Mammary epithelial cell (primary cell): ENCODE measurements at places on chromosomes 3 and 15.

- DNase-seq: no peak
These were observed 2.2 kb upstream of the FOXB1 start for GRCh38 chr15:60001610-60002527.

GRCh38 chr3:46918202-46918601 lies 40.7 kb downstream of the PTH1R start:
- DNase-seq: no peak

GRCh38 chr3:55630280-55630920 lies 143.3 kb upstream of the WNT5A start:
- no peak for DNase-seq

DNA sequence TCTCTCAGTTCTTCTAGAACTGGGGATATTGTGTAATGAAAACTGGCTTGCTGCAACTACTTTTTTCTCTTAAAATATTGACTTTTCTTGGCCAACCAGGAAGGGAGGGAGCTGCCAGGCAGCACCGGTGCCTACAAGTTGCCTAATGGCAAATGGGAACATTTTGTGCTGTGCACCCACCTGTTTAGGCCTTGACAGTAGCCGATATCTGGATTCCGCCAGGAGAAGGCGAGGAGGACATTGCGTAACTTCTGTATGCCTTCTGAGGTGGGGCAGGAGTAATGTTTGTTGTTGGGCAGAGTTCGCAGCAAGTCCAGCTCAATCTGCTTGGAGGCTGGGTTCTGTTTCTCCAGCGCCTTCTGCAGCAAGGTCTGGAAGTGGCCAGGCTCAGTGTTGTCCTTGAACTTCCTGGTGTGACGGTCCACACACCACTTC lies 64.9 kb downstream of the TBC1D2B start:
- DNase-seq: no peak

- DNase-seq: no peak
These were observed 61.2 kb downstream of the FBLN2 start for GRCh38 chr3:13610006-13610570.

DNA sequence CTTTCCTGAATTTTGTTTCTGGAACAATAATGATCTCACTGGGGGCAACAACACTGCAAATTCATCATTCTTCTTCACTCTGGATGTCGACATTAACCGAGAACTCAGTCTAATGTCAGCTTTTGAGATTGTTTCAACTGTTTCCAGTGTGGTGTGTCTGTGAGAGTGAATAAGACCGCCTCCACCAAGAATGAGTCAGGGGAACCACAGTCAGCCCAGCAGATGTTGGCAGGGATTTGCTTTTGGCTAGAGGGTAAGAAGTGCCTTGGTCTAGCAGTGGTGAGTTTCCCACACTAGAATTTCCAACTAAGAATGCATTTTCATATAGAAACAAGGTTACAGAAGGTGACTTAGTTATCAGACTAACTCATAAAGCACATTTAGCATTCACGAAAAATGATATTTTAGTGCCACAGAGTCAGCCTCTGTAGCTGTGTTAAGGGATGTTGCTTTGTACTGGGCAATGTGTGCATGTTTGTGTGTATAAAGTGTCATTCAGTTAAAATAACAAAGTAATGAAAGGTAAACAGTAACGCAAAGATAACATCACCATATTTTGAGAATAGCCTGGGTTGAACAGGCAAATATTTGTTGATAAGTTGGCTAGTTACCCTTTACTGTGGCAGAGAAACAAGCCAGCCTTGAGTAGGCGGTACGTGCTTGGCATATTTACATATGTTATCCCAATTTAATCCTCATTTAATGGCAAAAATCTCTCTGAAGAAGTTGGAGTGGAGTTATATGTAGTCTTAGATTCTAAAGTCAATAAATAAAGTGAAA lies 33.8 kb downstream of the DRD3 start:
- DNase-seq: peak; percentile 87

- DNase-seq: no peak
These were observed 4.2 kb downstream of the RPL15 start for GRCh38 chr3:23921052-23921511.

GRCh38 chr3:160811237-160811548 lies 55.2 kb downstream of the PPM1L start:
- DNase-seq: no peak

GRCh38 chr15:40941528-40942336 lies 11.5 kb upstream of the CHAC1 start:
- DNase-seq: peak; percentile 65

GRCh38 chr15:39191871-39192291 lies 389.0 kb upstream of the THBS1 start:
- peak; percentile 80 for DNase-seq

GRCh38 chr15:100901702-100902435 lies 17.3 kb upstream of the LRRK1 start:
- DNase-seq: peak; percentile 32

DNA sequence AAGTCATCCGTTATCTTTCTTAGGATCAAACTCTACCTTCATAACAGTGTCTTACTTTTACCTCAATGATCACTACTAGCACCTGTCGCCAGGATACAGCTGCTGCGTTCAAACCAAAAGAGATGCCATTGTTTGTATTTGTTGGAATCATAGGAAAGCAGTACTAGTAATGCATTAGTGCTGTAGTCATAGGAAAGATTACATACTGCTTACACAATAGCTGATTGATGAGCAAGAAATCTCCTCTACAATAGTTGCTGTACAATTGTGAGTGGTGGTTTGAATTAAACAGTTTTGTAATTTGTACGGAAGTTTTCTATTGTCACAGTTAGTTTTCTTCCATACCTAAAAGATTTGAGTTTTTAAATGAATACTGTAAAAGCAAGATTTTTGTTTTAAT lies 21.4 kb downstream of the ACAP2 start:
- DNase-seq: no peak

GRCh38 chr15:74794970-74795349 lies 13.1 kb downstream of the CSK start:
- no peak for DNase-seq

DNA sequence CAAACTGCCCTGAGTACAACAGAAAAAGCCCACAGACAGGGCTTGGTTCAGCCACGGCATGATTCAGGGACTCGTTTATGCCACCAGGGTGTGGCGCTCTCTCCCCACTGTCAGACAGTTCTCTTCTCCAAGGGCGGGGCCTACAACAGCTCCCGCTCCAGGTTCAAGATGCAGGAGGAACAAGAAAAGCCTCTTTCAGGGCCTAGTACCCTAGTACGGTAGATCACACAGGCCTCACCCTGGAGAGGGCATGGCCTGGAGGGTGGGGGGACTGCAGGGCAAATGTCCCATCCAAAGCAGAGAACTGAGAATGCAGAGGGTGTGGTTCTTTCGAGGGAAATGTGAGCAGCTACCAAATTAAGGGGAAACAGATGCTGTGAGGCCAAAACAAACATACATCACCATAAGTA lies 12.0 kb downstream of the MESD start:
- DNase-seq: no peak

GRCh38 chr3:188157971-188158370 lies 4.0 kb downstream of the LPP start:
- DNase-seq: no peak

DNA sequence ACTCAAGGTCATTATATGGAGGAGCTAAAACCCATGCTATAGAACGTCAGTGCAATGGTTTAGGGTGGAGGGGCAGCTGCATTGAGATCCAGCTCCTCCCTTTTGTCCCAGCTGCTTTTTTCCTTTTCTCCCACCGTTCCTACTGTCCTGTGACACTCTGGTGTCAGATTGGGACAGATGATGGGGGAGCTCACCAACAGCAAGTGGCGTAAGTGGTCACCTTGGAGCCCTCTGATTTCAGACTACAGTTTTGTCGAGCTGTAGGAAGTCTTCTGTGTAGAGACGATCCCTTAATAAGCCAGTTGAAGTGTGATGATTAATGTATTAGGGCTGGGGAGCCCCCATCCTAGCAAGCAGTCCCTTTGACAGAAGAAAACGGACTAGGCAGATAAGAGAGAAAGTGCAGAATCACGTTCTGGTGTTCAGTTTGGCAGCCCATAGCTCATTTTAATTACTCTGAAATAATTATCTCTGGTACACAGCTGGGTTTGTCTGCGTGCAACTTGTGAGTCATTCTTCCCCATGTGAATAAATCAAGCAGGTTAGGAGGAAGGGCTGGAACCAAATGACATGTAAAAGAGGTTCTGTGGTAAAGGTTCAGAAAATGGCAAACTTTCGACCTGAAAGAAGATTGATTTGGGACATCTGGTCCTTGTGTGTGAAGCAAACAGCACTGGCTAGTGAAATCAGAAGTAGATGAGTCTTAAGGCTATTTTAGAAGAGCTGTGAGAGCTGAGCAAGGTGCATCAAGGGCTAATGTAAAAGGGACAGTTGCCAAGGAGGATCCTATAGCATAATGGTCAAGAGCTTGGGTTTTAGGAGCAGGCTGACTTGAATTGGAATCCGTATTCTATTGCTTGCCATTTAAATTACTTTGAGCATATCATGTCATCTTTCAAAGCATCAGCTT lies 241.4 kb downstream of the EDEM1 start:
- DNase-seq: no peak

DNA sequence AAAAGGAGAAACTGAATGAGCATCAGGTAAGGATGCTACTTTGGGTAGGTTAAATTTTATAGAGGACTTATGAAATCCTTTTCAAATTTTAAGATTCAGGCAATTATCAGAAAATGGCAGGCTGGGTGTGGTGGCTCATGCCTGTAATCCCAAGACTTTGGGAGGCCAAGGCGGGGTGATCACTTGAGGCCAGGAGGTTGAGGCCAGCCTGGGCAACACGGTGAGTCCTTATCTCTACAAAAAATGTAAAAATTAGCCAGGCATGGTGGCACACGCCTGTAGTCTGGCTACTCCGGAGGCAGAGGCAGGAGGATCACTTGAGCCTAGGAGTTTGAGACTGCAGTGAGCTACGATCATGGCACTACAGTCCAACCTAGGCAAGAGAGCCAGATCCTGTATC lies 23.1 kb downstream of the DCUN1D1 start:
- no peak for DNase-seq

- no peak for DNase-seq
These were observed 17.4 kb upstream of the ADPGK start for GRCh38 chr15:72800833-72801481.

GRCh38 chr3:4373669-4374068 lies 70.5 kb downstream of the SETMAR start:
- DNase-seq: no peak

DNA sequence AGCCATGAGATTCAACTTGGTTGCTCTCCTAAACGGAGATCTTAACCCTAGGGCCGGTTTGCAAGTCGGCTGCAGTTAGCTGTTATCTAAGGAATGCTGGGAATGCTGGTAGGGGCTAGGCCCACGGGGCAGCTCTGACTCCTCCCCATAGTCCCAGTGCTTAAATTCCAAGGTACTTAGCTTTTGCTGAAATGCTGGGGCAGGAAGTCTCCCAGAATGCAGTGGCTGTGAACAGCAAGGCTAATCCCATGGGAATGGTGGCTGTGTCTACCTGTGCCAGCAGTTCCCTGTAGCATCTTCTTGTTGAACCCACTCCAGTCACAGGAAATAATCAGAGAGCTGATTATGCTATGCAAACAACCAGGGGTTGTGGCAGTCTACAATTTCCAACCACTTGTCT lies 102.5 kb upstream of the TJP1 start:
- peak; percentile 20 for DNase-seq

DNA sequence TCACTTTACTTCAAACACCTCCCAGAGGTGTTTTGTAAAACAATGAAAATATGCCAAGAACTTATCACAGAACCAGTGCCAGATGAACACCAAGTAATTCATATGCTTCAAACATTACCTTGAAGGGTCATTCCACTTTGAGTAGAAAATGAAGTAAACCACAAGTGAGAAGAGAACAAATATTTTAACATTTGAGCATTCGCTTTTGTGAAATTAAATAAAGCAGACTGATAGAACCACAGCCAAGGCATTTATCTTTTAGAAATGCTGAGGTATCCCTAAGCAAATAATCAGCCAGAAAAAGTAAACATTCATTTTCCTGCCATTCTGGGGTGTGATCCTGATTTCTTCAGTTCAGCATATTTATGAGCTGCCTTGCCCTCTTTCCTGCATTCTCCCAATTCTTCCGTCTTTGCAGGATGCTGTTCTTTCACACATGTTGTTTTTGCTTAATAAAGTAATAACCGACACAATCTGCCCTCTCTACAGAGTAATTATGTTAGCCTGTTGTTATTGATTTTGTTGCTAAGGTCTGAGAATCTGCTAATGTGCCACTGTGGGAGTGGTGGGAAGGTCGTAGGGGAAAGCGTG lies 235.6 kb upstream of the TGFBR2 start:
- DNase-seq: no peak

DNA sequence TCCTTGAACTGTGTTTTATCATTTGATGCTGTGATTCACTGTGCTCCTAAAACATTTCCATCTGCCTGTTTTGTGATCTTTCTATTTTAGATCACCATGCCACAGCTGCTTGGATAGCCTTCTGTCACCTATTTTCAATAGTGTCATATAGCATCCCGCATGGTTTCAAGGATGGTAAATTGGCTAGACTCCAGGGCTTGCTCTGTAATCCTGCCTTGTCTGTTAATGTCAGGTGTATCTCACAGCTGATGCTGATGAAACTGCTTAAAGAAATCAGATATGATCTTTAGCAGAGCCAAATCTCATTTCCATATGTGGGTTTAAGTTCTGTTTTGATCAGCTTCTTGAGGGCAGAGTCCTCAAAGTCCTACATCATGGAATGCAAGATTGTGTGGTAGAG lies 182.2 kb downstream of the UBE2E2 start:
- no peak for DNase-seq

GRCh38 chr3:80244390-80244789 lies 476.6 kb upstream of the ROBO1 start:
- DNase-seq: no peak

DNA sequence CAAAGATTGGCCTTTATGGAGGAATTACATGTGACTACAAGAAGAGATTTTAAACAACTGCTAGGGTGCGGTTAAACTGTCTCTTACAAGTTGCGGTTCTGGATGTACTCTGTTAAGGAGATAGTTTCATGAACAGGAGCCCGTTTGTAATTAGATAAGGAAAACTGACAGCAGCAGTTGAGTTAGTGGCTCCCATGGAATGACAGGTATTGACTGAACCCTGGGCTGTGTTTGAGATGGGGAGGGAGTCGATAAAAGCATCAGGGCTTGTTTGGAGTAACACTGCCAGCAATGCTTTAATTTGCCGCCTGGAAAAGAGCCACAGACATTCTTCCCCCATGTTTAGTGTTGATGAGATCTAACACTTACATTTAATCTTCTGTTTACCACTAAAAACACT lies 139.9 kb downstream of the ROBO2 start:
- DNase-seq: no peak

- no peak for DNase-seq
These were observed 67.3 kb downstream of the TGFBR2 start for GRCh38 chr3:30673425-30674341.

- DNase-seq: no peak
These were observed 133.5 kb upstream of the GADL1 start for GRCh38 chr3:31027914-31028313.

DNA sequence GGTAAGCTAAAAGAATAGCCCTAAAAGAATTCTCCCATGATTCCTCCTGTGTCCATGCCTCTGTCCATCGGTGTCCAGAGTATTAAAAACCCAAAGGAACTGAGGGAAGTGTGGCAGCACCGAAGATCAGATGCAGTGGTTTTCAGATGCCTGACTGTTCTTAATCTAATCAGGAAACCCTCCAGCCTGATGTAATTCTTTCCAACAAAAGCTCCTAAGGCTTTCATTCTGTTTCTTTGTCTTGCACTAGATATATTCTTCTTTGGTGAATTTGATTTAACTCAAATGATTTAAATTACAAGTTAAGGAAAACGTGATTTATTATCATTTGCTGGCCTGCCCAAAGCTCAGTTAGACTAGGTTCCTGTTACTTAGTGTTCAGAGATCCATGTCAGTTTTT lies 71.2 kb downstream of the ARHGAP31 start:
- DNase-seq: no peak

- peak; percentile 57 for DNase-seq
These were observed 25.2 kb downstream of the GOLGA6D start for GRCh38 chr15:75307778-75308390.

GRCh38 chr3:68986496-68987208 lies 26.8 kb downstream of the EOGT start:
- no peak for DNase-seq
